ENCODE measurements at places on chromosomes 5 and 9.

DNA sequence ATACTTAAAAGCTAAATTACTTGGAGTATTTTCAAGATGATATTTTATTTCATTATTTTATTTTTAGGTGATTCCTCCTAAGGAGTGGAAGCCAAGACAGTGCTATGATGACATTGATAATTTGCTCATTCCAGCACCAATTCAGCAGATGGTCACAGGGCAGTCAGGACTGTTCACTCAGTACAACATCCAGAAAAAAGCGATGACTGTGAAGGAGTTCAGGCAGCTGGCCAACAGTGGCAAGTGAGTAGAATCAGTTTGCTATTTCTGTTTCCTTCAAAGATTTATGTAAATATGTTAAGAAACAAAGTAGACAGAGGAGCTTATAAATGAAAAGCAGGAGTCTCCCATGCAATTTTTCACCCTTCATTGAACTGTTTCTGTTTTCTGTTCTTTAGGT is 47.8 kb downstream of the KDM4C start:
- no peak for DNase-seq

- DNase-seq, result no peak
Measured at GRCh38 chr5:26003966-26004365, 1034.4 kb downstream of the CDH9 start.

DNA sequence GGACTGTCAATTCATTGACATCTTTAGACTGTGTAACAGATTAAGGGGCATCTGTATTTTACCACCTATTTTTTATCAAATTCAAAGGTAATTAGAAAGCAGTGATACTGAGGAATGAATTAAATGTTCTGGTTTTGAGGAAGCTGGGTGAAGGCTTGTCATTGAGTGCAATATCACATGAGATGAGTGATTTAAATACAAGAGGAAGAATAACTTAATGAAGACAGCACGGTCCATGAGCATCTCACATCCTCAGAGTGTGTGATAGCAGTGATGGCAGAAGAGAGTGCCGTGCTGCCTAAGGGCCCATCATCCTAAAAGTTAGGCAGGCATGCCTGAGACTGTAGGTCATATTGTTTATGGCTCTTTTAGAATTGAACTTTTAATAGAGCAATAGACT is 263.3 kb downstream of the MAST4 start:
- DNase-seq, result no peak

GRCh38 chr5:167725264-167725663 is 566.2 kb upstream of the WWC1 start:
- no peak for DNase-seq

- DNase-seq, result peak; percentile 31
Measured at GRCh38 chr9:123346026-123346425, 10.0 kb upstream of the CRB2 start.

- DNase-seq, result no peak
Measured at GRCh38 chr9:111451570-111451969, 32.6 kb downstream of the ECPAS start.

DNA sequence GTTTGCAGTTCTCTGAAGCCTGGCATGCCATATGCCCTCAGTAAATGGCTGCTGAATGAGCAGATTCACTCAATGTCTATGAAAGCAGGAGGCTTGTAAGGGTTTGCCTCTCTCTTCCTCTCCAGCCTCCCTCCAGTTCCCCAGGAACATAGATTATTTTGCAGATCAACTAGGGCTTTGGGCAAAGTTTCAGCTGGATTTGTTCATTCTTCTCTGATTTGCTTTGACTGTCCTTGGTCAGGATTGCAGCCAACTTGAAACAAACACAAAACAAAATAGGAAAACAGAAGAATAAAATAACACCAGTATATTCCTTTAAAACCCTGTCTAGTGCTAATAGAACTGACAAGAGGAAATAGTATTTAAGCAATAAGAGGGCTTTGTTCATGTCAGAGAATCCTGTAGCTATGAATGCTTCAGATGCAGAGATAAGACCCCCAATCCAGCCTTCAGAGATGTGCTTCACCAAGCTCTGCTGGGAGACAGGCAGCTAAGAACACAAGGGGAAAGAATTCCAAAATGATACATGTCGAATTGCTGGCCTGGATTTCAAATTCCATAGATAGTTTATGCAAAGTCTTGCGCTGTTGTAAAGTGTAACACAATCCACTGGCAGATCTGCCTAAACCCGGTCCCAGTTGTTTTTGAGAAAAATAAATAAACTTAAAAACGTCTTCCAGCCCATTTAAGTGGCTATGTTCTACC is 174.3 kb downstream of the PAPPA start:
- DNase-seq, result no peak

GRCh38 chr5:122697191-122697590 is 77.7 kb upstream of the SNX2 start:
- no peak for DNase-seq

GRCh38 chr5:160369990-160370712 is at the start of gene C1QTNF2:
C1QTNF2 (minus strand) TSS chr5:160370626; CDS start chr5:160355011, 15,615 bp downstream.
- DNase-seq, result no peak

DNA sequence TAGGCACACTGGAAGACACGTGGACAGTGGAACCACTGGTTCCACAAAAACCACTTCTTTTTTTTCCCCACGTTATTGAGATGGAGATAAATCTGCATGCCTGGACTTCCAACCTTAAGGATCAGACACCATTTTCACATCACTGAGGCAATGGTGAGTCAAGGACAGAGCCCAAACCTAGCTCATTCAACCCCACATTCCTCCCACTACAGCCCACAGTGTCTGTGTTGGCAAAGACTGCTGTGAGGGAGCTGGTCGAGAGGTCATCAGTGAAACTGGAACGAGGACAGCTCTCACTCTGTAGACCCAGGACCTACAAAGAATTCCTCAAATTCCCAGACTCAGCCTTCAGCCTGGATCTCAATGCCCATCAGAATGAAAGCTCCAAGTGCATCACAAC is 74.8 kb downstream of the ABCA1 start:
- DNase-seq, result no peak

DNA sequence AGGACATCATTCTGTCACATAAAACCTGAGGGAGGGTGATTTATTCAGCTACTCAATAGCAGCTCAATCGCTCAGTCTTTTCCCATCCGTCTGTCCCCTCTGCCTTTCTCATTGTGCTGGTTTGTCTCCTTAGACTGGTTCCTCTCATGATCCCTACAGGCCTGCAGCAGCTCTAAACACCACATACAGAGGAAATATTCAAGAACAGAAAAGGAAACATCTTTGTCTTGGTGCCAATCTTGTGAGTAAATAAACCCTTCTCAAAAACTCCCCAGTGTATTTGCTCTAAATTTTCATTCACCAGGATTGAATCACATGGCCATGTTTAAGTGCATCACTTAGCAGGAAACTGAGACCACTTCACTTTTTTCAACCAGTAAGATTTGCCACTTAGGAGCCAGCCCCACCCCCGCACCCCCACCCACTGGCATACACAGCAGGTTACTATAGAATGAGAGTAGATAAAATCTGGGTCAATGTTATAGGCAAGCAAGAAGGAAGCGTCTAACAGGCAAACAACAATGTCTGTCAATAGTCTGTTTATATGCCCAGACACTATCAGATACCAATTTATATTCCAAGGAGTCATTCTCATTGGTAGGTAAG is 895.5 kb upstream of the DMAC1 start:
- no peak for DNase-seq

DNA sequence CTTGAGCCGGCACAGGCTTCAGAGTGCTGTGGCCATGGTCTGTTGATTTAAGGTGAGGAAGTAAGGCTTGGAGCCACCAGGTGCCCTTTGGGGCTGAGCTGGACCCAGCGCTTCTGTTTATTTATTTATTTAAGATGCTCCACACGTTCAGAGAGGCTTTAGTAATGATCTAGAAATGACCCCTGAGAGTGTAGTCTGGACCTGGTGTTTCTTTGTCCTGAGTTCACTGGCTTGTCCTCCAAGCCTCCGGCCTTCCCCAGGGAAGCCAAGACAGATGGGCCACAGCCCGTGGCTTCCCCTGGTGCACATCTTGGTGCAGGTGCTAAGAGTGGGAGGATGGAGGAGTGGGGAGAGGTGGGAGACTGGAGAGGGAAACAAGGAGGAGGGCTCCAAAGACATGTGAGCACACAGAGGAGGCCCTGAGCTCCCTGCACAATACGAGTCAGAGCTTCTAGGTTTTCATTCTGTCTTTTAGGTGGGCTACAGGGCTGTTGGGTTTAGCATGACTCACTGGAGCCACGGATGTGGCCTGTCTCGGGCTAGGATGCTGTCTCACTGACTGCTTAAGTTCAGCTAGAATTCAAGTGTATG is 56.9 kb downstream of the AHRR start:
- DNase-seq, result peak; percentile 37

DNA sequence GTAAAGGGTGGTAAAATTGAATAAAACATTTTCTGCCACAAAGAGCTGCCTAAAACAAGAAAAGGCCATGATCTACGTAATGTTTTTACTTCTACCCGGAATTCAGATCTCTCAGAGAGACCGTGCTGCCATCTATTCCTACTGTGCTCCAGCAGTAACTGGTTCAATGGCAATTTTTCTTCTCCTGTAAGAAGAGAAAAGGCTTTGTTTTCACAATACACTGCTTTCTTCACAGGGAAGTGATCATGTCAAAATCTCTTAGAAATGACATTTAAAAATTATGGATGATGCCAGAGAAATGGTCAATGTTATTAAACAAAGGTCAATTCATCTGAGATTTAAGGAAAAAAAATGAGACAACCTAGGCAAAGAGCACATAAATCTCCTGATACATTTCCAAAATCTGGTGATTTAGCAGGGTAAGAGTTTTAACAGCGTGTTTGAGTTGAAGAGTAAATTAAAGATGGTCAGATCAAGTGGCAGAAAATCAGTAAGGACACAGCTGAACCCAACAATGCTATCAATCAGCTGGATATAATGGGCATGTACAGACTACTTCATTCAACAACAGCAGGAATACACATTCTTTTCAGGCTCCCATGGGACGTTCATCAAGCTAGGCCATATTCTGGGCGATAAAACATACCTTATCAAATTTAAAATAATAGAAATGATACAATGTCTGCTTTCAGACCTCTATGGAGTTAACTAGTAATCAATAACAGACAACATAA is 523.1 kb downstream of the CHSY3 start:
- DNase-seq, result no peak

DNA sequence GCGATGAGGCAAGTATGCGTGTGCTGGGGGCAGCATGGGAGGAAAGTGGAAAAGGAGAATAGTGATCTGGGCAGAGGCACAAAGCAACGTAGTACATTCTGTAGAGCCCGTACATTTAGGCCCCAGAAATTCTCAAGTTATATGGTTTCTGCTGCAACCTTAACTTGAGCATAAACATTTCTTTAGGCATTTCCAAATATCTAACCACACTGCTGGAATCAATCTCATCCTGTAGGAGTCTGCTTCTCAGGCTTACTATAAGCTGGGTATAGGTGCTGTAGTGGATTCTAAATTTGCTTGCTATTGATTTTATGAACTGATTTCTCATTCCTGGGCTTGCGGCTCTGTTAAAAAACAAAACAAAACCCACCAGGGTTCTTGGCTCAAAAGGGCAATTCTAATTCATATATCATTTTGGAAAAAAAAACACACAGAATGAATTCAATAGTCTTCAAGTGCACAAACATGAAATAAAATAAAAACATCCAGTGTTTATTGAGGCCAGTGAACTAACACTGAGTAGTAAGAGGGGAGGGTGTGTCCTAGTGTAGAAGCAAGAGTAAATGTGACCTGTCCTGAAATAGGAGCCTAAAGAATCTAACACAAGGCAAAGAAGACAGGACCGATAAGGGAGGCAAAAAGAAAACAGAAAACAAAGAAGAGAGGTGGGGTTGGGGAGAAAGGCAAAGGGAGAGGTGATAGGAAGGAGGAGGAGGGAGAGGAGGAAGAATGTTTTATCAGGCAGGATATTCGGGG is 145.5 kb upstream of the LHFPL2 start:
- no peak for DNase-seq

DNA sequence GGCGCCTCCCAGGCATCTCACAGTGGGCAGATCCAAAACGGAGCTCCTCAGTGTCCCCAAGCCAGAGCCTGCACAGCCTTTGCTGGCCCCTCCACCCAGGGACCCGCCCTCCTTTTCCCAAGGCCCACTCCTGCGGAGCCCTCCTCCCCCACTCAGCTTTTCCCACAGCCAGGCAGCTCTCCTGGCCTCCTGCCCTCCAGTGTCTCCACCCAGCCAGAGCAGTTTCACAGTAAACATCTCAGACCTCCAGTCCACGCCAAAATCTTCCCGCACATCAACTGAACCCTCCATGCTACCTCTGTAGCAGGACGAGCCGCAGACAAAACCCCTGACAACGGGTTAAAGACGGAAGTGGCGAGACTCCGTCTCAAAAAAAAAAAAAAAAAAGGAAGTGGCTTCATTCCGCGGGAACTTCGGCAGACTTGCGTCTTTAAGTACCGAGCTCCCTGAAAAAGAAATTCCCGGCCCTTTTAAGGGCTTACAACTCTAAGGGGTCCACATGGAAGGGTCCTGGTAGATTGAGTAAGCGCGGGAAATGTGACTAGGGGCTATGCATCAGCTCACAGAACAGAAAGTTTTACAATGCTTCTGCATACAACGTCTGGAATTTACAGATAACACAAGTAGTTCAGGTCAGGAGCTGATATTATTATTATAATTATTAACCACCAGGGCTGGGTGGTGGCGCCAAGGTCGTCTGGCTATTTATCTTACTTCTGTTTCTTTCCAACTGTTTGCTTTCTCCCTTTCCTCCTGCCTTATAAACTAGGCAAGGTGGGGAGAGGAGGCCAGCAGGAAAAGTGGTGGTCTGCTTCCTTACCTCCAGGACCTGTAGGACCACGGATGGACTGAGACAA is 11.4 kb upstream of the GRIN1 start:
- DNase-seq, result no peak

- DNase-seq, result no peak
Measured at GRCh38 chr5:1013238-1013947, 4.8 kb downstream of the NKD2 start.

DNA sequence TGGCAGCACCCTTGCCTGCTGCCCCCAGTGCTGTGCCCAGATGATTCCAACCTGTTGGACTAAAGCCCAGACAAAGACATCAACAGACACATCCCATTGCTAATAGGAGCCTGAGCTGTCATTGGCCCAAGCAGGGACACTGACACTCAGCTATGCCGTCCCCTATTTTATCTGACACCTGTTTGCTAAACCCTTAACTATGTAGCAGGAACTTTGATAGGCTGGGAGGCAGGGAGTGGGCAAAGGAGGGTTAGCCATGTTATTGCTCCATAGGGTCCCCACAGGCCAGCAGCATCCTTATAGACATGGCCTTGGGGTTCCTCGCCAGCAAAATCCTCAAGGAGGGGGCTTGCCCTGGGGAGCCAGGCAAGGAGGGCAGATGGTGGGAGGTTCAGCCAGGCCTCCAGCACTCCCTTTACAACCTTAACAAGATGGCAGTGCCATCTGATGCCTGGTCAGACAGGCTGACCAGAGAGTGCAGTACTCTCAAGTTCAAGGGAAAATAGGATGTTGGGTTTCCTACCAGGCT is 50.4 kb upstream of the CDKN2AIPNL start:
- no peak for DNase-seq

GRCh38 chr5:76867827-76868693 is 18.2 kb downstream of the S100Z start:
- DNase-seq, result peak; percentile 21

DNA sequence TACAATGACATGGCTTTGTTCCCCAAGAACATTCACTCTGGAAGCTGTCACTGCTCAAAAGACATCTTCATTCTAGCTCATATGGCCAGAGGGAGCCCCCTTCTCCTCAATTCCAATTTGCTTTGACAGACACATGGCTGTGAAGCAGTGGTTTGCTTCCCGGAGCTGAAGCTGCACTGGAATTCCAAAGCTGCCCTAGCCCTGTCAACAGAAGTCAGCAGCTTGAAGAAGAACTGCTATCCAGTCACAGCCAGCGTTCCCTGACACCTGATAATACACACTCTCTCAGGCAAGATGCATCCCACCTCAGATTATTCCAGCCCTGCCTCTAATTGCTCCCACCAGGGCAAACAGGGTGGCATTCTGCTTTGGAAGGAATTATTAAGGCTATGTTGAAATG is 93.7 kb downstream of the SEMA5A start:
- DNase-seq, result no peak

- peak; percentile 12 for DNase-seq
Measured at GRCh38 chr5:75668445-75668844, 48.8 kb downstream of the POC5 start.
